Fibroblast of skin of left biceps (primary cell): ENCODE measurements at places on chromosomes 11 and 22.

- no peak for DNase-seq
Observed at GRCh38 chr11:66371627-66372415, at the start of gene SLC29A2. Gene SLC29A2 (minus strand): TSS chr11:66371760. CDS start chr11:66371591, 169 bp downstream.

GRCh38 chr11:120270386-120270785 is 30.4 kb downstream of the POU2F3 start:
- no peak for DNase-seq

GRCh38 chr22:24175160-24175808 is 6.0 kb upstream of the SUSD2 start:
- no peak for DNase-seq

GRCh38 chr11:2580061-2580421 is 119.8 kb downstream of the KCNQ1OT1 start:
- no peak for DNase-seq

DNA sequence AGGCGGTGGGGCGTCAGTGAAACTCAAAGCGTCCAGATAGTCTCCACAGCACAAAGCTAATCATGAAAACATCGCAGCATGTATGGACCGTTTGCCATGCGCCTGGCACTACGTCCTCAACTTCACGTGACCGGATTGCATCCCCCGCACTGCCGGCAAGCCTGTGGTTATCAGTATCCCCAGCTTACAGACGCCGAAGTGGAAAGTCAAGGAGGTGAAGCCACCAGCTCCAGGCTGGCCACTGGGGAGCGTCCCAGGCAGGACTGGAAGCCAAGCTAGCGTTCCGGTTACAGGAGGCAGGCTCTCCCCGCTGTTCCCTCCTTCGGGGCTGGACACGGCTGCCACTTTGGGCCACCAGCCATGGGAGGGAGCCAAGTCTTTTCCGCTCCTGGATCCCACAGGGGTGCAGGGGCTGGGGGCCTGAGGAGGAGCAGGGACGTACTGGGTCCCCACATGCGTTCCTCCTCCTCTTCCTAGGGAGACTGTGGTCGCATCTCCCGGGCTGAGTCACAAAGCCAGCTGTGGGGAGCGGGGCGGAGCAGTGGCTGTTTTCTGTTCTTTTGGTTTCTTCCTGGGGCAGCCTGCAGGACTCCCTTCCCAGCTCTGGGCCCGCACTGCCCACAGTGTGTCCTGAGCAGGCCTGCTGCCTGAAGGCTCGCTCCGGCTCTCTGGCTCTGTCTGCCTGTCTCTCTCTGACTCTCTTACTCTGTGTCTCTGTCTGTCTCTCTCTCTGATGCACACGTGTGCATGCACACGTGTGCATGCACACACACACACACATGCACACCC is 4.3 kb upstream of the OSBPL5 start:
- peak; percentile 18 for DNase-seq

DNA sequence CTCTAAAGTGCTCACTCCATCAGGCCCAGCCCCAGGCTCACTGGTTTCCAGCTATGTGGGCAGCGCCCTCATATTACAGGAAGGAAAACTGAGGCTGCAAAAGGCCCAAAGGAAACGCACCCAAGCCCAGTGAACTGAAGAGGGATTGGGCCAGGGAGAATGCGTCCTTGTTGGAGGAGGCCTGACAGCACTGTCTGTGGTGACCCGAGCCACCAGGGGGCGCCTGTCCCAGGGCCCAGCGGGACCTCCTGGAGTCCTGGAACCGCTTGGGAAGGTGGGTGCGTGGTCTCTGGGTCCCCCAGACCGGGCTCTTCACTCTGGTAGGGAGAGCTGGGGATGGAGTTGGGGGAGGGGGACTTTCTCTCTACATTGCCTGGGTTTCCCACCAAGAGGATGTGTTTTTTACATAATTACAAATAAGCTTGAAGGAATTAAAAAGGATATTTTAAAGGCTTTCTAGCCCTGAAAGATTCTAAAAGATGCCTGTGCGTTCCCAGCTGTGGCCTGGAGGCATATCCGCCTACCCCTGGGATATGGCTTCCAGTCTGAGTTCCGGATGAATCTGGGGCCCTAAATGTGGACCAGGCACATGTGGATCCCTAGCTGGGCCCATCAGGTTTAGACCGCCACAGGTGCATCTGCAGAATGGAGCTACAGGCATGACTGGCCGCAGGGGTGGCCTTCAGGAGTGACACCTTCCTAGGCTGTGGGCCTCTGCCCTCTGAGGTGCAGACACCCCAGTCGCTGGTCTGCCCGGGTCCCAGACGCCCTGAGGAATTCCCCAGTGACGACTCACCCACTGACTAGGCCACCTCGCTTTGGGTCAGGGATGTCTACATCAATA is 4.2 kb downstream of the SPI1 start:
- peak; percentile 23 for DNase-seq

- peak; percentile 86 for DNase-seq
Observed at GRCh38 chr22:44309137-44309536, 3.6 kb downstream of the SHISAL1 start.

DNA sequence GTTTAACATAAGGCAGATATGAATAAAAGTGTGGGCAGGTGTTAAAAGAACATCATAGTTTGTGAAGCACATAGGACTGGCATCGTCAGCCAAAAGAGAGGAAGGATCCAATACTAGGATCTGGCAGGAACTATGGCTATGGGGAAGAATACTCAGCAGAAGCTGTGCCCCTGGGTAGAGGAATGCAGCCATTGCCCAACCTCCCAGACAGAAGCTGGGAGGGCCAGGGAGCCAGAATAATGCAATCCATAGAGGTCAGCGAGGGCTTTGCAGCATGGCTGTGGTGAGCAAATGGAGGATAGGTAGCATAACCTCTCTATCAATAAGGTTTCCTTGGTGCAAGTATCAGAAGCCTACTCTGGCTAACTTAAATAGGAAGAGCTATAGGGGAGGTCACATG is 11.7 kb upstream of the CSTF3 start:
- DNase-seq: no peak

- DNase-seq: no peak
Observed at GRCh38 chr11:126480015-126480409, 124.5 kb downstream of the ST3GAL4 start.

- no peak for DNase-seq
Observed at GRCh38 chr11:83092488-83093384, 21.0 kb upstream of the RAB30 start.

- peak; percentile 99 for DNase-seq
Observed at GRCh38 chr11:123062158-123062891, 389 bp upstream of the HSPA8 start.

DNA sequence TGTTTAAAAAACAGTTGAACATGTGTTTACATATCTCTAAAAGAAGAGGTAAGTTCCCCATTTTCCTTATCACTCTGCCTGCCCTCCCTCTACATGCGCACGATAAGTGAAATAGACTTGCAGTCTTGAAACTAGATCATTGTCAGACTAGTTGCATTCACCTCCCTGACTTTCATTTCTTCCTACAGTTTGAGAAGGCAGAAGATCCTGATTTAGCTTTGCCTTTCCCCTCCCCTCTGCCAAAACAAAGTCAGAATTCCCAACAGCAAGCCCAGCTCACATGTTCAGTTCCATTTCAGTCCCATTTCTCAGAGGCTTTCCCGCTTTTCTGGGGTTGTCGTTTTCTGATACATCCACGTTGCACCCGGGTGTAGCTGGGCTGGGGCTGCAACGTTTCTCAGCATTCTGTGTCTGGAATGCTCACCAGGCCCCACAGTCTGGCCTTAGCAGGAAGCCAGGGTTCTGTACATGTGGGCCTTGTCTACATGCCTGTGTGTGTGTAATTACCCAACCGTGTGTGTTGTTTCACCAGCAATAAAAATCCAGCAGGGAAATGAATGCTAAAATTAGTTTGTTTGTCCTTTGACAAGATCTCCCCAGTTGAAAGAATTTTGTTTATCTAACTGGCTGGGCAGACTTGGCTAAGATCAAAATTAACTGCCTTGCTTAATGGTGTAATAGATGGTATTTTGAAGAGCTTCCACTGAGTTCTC is 179.2 kb downstream of the DBX1 start:
- peak; percentile 65 for DNase-seq

DNA sequence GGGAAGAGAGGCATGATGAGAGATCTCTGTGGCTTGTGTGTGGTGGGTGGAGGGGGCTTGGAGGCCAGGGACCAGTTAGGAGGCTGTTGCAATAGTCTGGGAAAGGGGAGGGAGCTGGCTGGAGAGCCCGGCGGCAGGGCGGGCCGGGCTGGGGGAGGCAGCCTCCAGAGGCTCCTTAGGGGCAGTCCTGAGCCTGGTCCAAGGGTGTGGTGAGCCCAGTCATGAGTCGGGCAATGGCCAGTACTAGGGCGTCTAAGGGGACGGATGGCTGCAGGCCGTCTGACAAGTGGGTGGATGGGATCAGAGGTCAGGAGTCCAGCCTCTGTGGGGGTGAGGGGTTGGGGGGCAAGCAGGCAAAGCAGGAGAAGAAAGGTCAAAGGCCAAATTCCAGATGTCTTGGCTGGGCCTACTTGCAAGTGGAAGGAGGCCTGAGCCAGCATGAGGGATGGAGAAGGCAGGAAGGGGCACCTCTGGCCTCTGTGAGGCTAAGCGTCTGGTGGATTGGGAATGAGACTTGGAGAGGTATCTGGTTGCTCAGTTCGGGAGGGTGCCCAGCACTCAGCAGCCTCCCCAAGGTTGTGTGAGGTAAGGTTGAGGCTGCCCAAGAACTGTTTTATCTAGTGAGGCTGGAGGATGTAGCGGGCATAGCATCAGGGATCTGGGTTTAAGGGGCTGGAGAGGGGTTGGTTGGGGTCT is 6.0 kb upstream of the CD248 start:
- no peak for DNase-seq

DNA sequence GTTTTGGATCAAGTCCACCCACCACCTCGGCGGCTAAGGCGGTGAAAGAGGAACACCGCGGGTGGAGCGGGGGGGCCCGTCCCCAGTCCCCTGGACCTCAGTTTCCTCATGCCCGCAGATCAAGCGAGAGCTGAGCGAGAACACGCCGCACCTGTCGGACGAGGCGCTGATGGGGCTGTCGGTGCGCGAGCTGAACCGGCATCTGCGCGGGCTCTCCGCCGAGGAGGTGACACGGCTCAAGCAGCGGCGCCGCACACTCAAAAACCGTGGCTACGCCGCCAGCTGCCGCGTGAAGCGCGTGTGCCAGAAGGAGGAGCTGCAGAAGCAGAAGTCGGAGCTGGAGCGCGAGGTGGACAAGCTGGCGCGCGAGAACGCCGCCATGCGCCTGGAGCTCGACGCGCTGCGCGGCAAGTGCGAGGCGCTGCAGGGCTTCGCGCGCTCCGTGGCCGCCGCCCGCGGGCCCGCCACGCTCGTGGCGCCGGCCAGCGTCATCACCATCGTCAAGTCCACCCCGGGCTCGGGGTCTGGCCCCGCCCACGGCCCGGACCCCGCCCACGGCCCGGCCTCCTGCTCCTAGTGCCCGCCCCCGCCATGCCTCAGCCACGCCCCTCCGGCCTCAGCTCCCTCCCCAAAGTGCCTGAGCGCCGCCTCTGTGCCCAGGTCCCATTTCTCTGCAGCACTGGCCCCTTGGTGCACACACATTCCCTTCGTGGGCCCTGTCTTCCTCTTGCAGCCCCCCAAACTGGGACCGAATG is 12.7 kb downstream of the MAFF start:
- no peak for DNase-seq

DNA sequence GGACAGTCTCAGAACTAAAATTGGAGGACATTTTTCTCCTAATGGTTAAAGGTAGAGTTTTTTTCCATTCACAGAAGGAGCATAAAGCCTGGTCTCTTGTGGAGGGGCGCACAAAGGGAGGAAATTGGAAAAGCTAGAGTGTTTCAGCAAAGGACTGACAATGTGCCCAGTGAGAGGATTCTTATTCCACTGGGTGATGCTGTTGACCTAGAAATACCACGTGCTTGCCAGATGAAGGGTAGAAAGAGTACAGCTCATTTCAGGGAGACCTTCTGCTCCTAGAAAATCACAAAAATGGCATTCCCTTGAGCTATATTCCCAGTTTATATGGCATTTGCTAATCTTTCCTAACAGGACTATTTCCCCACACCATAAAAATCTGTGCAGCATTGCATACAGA is 21.1 kb downstream of the MS4A6E start:
- DNase-seq: no peak

DNA sequence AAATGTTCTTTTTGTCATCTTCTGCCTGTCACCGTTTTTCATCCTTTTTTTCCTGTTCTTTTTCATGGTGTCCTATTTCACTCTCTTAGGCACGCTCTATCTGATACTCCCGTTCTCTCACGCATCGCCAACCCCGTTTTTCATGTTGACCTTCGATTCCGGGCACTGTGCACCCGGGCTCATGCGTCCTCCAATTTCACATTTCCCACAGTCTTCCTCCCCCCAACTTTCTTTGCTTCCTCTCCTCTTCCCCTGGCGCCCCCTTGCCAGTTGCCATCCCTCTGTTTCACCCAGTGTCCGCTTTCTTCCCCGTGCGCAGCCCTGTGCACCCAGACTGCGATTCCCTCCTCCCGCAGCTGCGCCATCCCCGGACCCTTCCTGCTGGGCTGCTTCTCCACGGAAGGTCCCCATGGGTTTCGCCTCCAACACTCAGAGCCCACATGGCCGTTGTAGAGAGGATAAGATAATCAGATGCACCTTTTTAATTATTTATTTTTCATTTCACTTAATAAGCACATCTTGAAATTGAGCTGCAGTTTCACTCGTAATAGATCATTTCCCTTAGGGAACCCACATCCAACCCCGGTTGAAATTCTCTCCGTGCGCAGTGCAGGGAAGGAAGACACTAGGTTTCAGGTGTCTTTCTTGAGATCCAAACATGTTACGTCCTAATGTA is 791.1 kb downstream of the NTM start:
- DNase-seq: no peak

DNA sequence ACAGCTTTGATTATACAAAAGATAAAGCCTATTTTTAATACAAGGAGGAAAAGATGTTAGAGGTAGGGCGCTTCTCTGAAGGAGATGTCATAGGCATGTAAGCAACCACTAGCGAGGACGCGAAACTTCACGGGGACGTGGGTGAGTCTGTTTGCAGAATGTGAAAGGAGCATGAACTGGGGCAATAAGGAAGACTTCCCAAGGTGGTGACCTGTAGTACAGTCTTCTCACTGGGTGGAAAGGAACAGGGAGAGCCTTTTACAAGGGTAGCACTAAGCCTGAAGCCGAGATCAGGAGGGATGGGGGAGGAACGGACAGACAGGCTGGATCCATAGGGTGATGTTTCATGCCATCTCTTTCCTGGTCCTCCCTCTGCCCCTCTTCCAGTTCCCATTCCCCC is 10.0 kb upstream of the MICAL2 start:
- no peak for DNase-seq

- no peak for DNase-seq
Observed at GRCh38 chr22:40206561-40206960, 28.8 kb downstream of the TNRC6B start.

GRCh38 chr11:66081505-66081904 is 11.4 kb downstream of the PACS1 start:
- DNase-seq: no peak
